Keratinocyte (primary cell): ENCODE measurements at places on chromosomes 7 and 10. TPM values are rescaled to one million over a fixed set of nuclear protein-coding genes. Genes with fewer than 3 reads are reported as not detected.

TUBAL3 gene
- 1.5 to 2.6 TPM (median 2.6 TPM) in 3 replicates for polyA plus RNA-seq

IFIT1B gene
- not detected in 3 replicates for polyA plus RNA-seq

DLX6 gene
- 0.05 TPM in 1 of 3 replicates, not detected in the others for polyA plus RNA-seq

PRSS1 gene
- polyA plus RNA-seq = not detected in 3 replicates

EPDR1 gene
- 0.02 to 0.04 TPM in 2 of 3 replicates, not detected in the other for polyA plus RNA-seq

CDHR3 gene
- 0.32 to 1.2 TPM (median 0.64 TPM) in 3 replicates for polyA plus RNA-seq

NRG3 gene
- polyA plus RNA-seq = not detected in 3 replicates

A1CF gene
- polyA plus RNA-seq = 0.02 TPM in 1 of 3 replicates, not detected in the others

CACNB2 gene
- 0.03 to 0.15 TPM in 2 of 3 replicates, not detected in the other for polyA plus RNA-seq

IPMK gene
- 1.8 to 4.5 TPM (median 2.5 TPM) in 3 replicates for polyA plus RNA-seq

FAS gene
- polyA plus RNA-seq = 31.4 to 44.8 TPM (median 32.5 TPM) in 3 replicates

ATP5MK gene
- 364 to 745 TPM (median 575 TPM) in 3 replicates for polyA plus RNA-seq

EBLN1 gene
- polyA plus RNA-seq = not detected in 3 replicates

FAM25G gene
- 3.9 to 23.2 TPM (median 10.6 TPM) in 3 replicates for polyA plus RNA-seq

SYNPO2L gene
- 0.02 TPM in 1 of 3 replicates, not detected in the others for polyA plus RNA-seq

CDC14C gene
- not detected in 3 replicates for polyA plus RNA-seq

AGR2 gene
- 1.5 to 2.4 TPM (median 2.3 TPM) in 3 replicates for polyA plus RNA-seq

SUGCT gene
- 69.5 to 134 TPM (median 126 TPM) in 3 replicates for polyA plus RNA-seq

CUZD1 gene
- polyA plus RNA-seq = 0.34 to 0.93 TPM (median 0.58 TPM) in 3 replicates

PON1 gene
- polyA plus RNA-seq = not detected in 3 replicates

NPSR1 gene
- not detected in 3 replicates for polyA plus RNA-seq

PAX2 gene
- polyA plus RNA-seq = not detected in 3 replicates

OPN1SW gene
- polyA plus RNA-seq = not detected in 3 replicates

SSC4D gene
- polyA plus RNA-seq = 0.98 to 1.6 TPM (median 1.1 TPM) in 3 replicates

DLX5 gene
- 0.67 to 2.3 TPM (median 0.83 TPM) in 3 replicates for polyA plus RNA-seq

BLOC1S2 gene
- 44.4 to 74.1 TPM (median 48.4 TPM) in 3 replicates for polyA plus RNA-seq

VAX1 gene
- 0.03 to 0.04 TPM in 2 of 3 replicates, not detected in the other for polyA plus RNA-seq

HTRA1 gene
- polyA plus RNA-seq = 353 to 506 TPM (median 412 TPM) in 3 replicates

BTBD16 gene
- 3.3 to 4.9 TPM (median 4.1 TPM) in 3 replicates for polyA plus RNA-seq

COX15 gene
- polyA plus RNA-seq = 16.8 to 28.4 TPM (median 27.1 TPM) in 3 replicates

PVRIG gene
- 0.31 to 0.41 TPM (median 0.36 TPM) in 3 replicates for polyA plus RNA-seq

LRRC17 gene
- 0.05 to 0.28 TPM (median 0.20 TPM) in 3 replicates for polyA plus RNA-seq

RNF32 gene
- 0.34 to 0.76 TPM (median 0.40 TPM) in 3 replicates for polyA plus RNA-seq

SPDYE8 gene
- not detected in 3 replicates for polyA plus RNA-seq

CALHM3 gene
- not detected in 3 replicates for polyA plus RNA-seq
